Retina (tissue), 1 donor: ENCODE measurements at places on chromosomes 16 and 17.
A peak's percentile ranks its signal among the peaks of the same experiment; 100 is the strongest.

DNA sequence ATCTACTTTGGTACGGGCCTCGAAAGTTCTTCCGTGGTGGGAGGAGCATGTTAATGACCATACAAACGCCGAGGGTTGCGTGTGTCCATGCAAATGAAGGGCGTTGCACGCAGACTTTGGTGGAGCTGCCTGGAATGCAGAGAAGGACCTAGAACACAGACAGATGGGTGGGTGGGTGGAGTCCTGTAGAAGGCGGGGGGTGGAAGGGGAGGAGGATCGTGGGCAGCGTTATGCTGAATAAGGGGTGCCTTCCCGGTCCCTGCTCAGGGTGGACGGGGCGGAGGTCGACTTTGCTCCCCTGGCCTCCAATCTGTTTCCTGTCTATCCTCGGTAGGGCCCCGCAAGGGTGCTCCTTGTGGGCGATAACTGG lies 795 bp upstream of the PAQR4 start:
- DNase-seq, result no peak

DNA sequence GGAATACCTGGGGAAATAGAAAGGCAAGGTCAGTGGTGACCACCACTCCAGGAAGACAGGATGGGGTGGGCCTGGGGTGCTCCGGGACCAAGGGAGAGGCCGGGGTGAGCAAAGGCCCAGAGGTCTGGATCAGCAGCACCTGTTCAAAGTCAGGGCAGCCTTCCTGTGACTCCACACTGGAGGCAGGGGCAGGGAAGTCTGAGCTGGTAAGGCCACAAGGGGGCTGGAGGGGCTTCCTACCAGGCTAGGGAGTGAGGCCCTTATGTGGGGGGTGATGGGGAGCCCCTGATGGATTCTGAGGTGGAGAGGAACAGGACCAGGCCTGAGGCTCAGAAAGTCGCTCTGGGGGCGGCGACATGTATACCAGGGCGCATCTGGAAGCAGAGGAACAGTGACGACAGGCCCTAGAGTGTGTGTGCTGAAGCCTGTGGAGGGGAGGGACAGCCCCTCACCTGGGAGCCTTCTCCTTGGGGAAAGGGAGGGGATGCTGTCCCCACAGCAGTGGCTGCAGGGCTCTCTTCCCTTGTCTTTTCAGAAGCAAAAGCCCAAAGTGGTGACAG lies 3.7 kb downstream of the C16orf78 start:
- no peak for DNase-seq

DNA sequence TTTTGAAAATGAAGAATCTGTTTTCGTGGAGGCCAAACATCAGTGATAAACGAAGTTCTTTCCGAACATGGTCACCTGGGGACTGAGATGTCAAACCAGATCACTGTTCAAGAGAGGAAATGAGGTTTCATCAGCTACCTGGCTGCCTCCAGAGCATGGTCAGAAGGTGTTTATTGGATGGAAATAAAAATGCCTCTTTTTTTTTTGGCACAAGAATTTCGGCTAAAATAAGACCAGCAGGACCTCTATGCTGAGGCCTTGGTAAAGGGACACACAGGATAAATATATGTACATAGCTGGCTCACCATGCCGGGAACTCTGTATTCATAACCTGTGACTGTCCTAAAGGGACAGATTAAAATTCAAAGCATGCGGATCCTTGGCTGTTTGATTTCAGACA lies 135.3 kb downstream of the UTP18 start:
- DNase-seq, result no peak

DNA sequence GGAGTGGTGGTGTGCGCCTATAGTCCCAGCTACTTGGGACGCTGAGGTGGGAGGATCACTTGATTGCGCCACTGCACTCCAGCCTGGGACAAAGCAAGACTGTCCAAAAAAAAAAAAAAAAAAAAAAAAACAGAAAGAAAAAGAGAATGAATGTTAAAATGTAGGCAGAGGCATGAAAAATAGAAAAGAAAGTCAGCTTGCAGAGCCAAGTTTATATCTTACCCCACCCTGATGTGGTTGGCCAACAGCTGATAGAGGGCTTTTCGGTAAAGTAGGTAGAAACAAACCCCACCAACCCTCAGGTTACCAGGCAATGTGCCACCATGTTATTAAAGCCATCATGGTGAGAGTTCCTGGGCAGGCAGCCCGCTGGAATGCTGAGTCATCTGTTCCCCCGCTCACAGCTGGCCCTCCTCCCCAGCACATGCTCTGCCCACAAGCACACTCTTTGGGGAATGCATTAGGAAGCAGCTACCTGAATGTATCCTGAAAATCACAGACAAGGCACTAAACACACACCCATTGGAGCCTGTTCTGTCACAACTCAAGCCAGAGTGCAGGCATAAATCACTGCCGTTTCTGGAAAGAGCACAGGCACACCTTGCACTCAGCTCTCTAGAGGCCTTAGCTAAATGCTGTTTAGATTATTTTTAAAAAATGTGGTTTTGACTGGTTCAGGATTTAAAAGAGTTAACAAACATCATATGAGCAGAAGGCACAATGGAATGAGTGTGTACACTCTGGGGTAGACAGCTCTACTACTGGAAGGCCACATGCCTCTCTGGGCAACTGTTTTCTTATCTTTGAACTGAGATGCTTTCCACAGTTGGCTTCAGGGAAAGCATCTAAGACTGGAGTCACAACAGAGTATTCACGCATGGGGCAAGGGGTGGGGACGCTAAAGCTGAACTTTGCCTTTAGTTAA lies 128.5 kb downstream of the PARN start:
- DNase-seq, result peak; percentile 11

- no peak for DNase-seq
Measured at GRCh38 chr16:70753694-70754325, 47.1 kb downstream of the VAC14 start.

DNA sequence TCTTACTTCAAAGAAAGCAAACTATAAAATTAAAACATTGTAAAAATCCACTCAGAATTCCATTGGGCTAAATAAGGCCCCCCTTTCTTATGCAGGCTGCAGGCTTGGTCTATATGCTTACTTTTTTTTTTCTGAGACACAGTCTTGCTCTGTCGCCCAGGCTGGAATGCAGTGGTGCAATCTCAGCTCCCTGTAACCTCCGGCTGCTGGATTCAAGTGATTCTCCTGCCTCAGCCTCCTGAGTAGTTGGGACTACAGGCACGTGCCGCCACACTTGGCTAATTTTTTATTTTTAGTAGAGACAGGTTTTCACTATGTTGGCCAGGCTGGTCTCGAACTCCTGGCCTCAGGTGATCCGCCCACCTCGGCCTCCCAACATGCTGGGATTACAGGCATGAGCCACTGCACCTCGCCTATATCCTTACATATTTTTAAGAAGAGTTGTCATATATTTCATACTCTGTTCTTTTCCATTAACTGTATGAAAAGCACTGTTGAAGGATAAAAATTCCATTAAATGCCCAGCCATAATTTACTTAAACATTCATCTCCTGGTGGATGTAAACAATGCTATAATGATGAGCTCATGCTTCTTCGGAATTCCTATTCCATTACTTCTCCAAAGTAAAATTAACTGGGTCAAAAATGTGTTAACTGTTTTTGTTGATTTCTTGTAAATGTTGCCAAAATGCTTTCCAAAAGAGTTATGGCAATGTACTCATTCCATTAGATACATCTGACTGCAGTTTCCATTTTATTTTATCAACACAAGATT lies 17.8 kb downstream of the SNN start:
- DNase-seq, result no peak

GRCh38 chr17:36858119-36859002 lies 78.9 kb upstream of the LHX1 start:
- no peak for DNase-seq

GRCh38 chr17:38844261-38844757 lies 9.2 kb downstream of the RPL23 start:
- no peak for DNase-seq

DNA sequence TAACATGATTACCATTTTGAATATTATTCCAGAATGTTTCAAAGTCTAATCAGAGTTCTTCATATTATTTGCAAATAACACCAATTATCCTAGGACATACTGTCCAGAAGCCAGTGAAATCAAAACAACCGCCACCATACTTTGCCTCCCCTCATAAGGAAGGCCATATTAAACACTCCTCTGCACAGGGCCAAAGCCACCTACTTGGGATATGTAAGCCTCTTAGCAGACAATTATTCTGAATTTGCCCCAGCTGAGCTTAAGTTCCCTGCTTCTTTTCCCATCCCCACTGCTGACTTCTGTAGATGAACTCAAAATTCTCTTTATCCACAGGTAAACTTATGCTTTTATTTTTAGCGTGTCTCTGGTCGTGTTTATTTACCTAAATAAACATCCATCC lies 374.0 kb downstream of the KIF2B start:
- no peak for DNase-seq

GRCh38 chr17:43134774-43135453 lies 9.8 kb upstream of the BRCA1 start:
- no peak for DNase-seq

DNA sequence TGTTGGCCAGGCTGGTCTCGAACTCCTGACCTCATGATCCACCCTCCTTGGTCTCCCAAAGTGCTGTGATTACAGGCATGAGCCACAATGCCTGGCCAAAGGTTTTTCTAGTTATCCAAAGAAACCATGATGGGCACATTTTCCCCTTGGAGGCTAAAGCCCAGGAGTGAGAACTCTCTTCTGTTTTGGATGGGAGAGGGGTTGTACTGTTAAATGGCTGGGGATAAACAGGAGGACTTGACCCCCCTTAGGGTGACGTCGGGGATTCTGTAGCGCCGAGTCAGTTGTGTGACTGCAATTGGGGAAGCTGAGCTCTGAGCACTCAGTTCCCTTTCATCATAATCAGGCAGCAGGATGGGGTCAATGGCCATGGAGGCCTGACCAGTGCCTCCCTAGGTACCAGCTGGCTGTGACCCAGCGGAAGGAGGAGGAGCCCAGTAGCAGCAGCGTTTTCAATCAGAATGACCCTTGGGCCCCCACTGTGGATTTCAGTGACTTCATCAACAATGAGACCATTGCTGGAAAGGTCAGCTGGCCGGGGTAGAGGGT lies 4.1 kb downstream of the AOC3 start:
- DNase-seq, result no peak

DNA sequence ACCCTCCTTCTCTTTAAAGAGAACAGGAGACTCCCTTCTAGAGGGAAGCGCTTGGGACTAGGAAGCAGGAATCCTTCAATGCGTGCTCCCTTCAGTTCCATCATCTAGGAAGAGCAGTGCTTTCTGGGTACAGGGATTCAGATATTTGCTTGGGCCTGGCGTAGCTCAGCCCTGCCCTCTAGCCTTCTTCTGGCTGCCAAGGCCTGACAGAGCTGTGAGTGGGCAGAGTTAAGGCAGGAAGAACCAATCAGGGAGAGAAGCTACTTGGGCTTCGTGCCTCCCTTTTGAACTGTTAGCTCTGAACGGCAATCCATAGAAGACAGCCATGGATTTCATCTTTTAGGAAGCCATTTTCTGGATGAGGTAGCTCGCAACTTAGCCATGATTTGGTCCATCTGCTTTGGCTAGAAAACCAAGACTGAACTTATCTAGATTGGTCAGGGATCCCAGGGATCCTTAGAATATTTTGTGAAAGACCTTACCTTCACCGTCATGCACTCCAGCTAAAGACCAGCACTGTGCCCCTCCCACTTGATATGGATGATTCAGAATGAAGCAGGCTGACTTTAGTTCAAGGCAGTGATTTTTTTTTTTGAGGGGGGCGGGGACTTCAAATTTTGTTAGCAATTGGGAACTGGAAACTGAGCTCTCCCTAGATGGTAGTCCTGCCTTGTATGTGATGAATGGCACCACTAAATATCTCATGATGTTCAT lies 2.5 kb upstream of the CORO6 start:
- DNase-seq, result no peak

GRCh38 chr16:4923853-4924252 lies 13.1 kb downstream of the PPL start:
- no peak for DNase-seq

GRCh38 chr16:11312718-11313492 lies 31.8 kb upstream of the PRM1 start:
- DNase-seq, result peak; percentile 16
